ENCODE measurements at places on chromosomes 12 and 14.
A peak's percentile ranks its signal among the peaks of the same experiment; 100 is the strongest.

DNA sequence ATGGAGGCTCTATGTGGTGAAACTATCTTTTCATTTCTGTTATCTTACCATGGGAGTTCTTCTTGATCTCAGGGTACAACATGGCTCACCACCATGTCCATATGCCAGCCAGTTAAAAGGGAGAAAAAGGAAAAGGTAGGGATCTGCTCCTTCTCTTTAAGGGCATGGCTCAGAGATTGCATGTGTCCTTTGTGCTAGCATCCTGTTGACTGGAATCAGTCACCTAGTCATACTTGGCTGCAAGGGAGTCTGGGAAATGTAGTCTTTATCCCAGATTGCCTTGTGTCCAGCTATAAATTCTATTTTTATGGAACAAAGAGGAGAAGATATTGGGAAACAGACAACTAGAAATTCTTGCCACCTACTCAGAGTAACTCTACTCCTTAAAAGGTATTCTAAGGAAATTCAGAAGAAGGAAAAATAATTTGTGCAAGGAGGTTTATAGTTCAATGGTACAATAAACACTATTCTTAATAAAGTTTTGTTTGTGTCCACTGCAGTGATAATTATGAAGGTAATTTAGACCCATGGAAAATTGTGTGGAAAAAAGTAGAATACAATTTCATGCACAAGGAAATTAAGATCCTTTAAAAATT lies 86.4 kb upstream of the RPH3A start:
- no peak for DNase-seq

DNA sequence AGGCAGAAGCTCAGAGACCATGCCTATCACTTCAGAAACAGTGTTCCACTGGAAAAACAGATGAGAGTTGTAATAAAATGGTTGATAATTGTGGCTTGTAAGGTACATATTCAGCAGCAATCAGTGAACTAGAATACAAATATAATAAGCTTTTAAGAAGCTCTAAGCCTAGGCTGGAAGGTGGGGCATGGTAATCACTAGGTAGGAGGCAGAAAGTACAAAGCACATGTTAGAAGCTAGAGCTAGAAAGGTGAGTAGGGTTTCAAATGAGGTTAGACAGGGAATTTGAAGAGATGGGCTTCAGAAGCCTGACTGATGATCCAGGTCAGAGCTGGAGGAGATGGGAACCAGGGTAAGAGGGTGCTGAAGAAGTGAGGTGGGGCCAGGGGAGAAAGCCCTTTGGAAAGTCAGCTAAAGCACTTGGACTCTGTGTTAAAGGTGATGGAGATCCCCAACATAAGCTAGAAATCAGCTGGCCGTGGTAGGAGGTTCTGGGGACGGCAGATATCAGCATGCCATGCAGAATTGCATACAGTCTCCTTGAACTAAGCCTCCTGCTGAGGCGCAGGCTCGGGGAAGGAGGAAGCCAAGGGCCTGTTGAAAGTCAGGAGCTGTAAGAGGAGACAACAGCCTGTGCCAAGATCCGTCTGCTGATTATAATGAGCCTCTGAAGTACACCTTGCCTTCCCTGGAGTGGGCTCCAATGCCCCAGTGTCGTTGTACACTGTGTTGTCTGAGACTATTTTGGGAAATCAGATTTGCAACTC lies 659.4 kb downstream of the BCL11B start:
- no peak for DNase-seq

GRCh38 chr14:105528586-105529318 lies 2.4 kb downstream of the TMEM121 start:
- no peak for DNase-seq

DNA sequence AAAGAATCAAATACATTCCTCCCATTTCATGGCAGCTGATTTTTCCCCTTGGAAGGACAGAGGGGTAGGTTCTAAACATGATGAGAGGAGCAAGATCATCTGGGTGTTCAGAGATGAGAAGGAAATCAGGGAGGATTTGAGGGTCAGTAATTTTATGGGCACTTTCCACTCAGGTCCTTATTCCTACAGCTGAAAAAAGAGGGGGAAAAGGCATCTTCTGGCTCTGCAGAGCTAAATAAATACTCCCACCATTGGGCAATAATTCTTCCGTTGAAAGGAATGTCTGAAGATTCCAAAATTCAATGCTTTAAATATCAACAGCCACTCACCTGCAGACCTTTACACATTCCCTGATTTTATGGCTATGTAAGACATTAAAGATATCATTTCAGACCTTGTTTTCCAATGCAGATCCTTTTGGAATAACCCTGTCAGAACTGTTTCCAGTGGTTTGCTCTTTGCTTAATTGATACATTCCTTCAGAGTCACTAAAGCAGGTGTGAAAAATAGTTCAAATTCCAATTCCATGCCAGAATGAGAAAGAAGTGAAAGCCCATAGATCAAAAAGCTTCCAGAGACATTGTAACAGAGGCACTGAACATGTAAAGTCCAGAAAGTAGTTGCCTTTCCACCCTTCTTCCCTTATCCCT lies 233.3 kb upstream of the KRR1 start:
- DNase-seq, result no peak

DNA sequence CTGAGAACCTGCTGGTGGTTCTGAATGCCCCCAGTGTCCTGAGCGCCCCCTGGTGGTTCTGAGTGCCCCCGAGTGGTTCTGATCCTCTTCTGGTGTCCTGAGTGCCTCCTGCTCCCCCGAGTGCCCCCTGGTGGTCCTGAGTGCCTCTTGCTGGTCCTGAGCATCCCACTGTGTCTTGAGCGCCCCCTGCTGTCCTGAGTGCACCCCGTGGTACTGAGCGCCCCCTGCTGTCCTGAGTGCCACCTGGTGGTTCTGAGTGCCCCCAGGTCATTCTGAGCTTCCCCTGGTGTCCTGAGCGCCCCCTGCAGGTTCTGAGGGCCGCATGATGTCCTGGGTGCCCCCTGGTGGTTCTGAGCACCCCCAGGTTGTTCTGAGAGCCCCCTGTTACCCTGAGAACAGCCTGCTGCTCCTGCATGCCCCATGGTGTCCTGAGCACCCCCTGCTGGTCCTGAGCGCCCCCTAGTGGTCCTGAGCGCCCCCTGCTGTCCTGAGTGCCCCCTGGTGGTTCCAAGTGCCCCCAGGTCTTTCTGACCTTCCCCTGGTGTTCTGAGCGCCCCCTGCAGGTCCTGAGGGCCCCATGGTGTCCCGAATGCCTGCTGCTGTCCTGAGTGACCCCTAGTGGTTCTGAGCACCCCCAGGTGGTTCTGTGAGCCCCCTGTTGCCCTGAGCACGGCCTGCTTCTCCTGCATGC lies 1165.4 kb downstream of the TMEM121 start:
- peak; percentile 68 for DNase-seq

DNA sequence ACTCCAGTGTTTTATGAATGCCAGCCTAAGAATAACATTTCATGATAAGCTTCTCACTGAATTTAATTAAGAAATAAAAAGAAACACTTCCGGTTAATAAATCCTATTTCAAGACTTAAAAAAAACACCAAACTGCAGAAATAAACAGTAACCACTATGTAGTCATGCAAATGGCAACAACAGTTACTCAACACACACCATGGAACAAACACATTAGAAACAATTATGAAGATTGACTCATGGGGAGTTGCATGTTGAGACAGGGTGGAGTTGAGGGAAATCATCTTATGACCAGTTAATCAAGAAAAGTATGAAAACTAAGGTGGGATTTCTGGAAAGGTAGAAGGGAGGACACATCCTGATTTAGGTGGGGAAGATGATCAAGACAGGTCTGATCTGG lies 52.7 kb downstream of the PLBD1 start:
- DNase-seq, result no peak

DNA sequence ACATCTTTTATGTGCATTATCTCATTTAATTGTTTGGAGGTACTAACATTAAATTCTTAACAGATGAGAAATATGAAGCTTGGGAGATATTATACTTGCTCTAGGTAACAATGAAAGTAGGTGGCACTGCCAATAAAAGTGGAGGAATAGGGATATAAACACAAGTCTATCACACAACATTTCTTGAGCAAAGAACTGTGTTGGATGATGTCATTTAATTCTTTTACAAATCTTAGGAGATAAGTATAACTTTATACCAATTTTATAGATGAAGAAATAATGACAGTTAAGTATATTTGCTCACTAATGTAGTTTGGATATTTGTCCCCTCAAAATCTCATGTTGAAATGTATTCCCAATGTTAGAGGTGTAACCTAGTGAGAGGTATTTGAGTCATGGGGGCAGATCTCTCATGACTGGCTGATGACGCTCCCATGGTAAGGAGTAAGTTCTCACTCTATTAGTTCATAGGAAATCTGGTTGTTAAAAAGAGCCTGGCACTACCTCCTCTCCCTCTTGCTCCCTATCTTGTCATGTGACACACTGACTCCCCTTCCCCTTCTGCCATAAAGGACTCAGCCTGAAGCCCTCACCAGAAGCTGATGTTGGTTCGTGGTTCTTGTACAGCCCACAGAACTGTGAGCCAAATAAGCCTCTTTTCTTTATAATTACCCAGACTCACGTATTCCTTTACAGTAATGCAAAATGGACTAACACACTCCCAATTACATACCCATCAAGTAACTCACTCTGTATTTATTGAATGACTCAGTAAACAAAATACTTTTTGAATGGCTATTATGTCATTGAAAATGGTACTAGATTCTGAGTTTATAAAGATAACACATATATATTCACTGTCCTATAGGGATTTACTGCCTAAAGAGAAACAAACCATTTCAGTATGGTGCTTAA lies 146.8 kb upstream of the KITLG start:
- DNase-seq, result no peak

- no peak for DNase-seq
Measured at GRCh38 chr14:50967103-50967502, 22.8 kb upstream of the PYGL start.

GRCh38 chr14:75205591-75205990 lies 29.2 kb upstream of the TMED10 start:
- no peak for DNase-seq

DNA sequence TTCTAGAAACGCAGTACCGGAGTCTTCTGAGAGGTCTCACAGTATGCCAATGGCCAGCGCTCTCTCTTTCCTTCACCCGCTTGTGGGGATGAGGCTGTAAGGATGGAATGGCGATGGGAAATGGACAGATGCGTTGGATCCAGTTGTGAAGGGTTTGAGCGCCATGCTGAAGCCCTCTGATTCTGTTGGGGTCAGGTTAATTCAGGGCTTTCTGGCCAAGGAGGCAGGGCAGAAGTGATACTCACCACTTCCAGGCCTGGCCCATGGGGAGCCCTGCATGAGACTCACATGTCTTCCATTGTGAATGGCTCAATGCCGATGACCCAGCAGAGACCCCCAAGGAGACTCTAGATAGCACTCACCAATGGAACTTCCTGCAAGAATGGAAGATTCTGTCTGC lies 114.3 kb downstream of the BCL11B start:
- no peak for DNase-seq

GRCh38 chr14:99574099-99574880 lies 29.7 kb downstream of the CCDC85C start:
- no peak for DNase-seq

DNA sequence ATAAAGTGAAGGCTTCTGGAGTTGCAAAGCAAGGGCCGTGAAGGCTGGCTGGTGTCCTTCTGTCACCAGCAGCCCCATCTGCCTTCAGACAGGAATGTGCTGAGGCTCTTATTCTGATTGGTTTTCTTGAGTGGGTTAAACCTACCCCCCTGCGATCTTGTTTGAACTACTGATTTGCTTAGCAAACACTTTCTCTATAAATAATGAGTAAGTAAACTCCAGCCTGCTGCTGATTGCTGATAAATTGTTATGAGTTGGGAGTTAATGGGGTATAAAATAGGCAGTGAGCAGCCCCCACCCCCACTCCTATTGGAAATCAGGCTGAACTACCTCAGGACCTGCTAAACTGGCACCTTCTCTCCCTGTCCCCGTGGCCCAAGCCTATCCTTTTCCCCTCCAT lies 146.1 kb upstream of the NOS1 start:
- no peak for DNase-seq

DNA sequence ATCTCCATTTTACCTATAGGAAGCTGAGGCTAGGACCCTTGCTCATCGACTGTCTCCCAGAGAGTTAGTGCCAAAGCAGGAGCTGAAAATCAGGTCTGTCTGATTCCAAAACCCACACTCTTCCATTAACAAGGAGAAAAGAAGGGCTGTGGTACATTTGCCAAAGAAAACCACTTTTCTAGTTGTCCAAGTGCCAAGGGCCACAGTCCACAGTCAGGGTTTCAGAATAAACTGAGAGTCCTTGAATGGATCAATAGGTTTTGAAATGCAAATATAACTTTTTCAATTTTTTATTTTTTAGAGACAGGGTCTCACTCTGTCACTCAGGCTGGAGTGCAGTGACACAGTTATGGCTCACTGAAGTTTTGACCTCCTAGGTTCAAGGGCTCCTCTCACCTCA lies 55.4 kb upstream of the ZFP36L1 start:
- DNase-seq, result no peak

- no peak for DNase-seq
Measured at GRCh38 chr12:11446372-11446771, 51.0 kb upstream of the PRB2 start.

DNA sequence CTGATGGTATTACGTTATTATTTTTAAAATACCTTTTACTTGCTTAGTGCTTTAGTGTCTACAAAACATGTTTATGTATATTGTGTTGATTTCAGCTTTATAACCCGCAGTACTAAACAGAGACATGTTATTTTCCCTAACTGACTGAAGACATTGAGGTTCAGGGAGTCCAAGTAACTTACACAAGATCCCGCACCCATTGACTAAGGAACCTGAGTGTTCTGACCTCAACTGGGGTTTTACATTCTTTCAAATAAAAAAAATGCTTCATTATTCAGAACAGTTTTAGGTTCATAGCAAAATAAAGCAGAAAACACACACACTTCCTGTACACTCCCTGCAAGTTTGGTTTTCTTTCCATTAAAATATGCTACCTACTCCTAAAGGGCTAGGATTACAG lies 60.4 kb upstream of the METAP2 start:
- DNase-seq, result no peak

GRCh38 chr14:23932639-23933038 lies 20.9 kb upstream of the DHRS4 start:
- DNase-seq, result no peak

- peak; percentile 37 for DNase-seq
Measured at GRCh38 chr12:10409392-10409791, at the start of gene KLRC4. KLRC4 (minus strand) TSS chr12:10409757; CDS start chr12:10409575, 182 bp downstream.

GRCh38 chr12:94100211-94100627 lies 48.2 kb upstream of the PLXNC1 start:
- DNase-seq, result no peak

DNA sequence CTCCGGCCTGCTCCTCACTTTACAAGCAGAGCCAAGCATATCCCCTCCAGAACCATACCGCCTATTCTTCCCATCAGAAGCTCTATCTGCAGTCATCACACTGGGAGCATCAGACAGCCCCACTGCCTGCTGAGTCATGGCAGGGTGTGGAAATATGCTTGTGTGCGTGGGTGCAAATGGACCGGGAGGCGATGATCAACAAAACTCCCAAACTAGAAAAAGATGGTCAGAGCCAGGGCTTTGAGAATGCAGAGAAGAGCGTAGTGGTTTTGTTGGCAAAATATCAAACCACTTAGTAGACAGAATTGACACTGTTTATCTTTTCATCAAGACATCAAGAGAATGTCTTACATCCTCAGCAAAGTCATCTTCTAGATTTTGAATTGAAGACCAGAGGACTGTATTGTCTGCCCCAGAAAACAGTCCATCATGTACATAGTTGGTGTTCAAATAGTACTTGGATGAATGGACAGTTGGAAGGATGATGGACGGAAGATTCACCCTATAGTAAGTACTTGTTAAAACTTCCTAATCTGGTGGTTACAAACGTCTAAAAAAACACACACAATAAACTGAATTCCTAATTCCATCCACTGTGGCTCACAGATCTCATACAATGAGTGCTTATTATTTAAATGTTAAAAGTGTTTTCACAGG lies 54.9 kb downstream of the VWF start:
- no peak for DNase-seq

All from CD4-positive, alpha-beta T cell treated with Interleukin-1 beta for 1 hour (primary cell).